Camera-type eye (tissue), 1 donor: ENCODE measurements at places on chromosomes 13 and 19. TPM values are rescaled to one million over a fixed set of nuclear protein-coding genes. Genes with fewer than 3 reads are reported as not detected.

The FCGBP gene
- total RNA-seq: 3.5 TPM

The IGSF23 gene
- not detected for total RNA-seq

The FGF22 gene
- not detected for total RNA-seq

The TLE2 gene
- total RNA-seq: 40.1 TPM

The PSG6 gene
- not detected for total RNA-seq

The RBM26 gene
- 84.4 TPM for total RNA-seq

The CHST8 gene
- total RNA-seq: 3.8 TPM

The AXL gene
- 46.5 TPM for total RNA-seq

The FFAR3 gene
- total RNA-seq: 0.44 TPM

The INSL3 gene
- total RNA-seq: not detected
